Heart right ventricle (tissue), 16 donors: ENCODE measurements at places on chromosomes 2 and 18. TPM values are rescaled to one million over a fixed set of nuclear protein-coding genes. Genes with fewer than 3 reads are reported as not detected.

- DNase-seq, result peak; percentile 34
Observed at GRCh38 chr2:207504513-207505170, 25.1 kb upstream of the CREB1 start.

DNA sequence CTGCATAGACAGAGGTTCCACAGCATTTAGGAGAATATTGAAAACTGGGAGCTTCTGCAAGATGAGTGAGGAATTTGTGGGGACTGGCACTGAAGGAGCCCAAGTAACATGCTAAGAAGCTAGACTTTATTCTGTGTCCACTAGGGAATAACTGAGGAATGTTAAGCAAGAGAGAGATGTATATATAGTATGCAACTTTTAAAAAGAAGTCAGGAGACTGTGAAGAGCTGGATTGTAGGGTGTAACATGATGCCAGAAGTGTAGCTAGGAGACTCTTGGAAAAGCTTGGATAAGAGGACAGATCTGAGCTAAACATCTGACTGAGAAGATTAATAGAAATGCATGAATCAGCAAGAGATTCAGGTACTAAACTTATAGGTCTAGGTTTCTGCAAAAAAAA, 270.6 kb upstream of the MMADHC start:
- no peak for DNase-seq

- DNase-seq, result no peak
Observed at GRCh38 chr2:99682275-99683060, 192.7 kb upstream of the REV1 start.

DNA sequence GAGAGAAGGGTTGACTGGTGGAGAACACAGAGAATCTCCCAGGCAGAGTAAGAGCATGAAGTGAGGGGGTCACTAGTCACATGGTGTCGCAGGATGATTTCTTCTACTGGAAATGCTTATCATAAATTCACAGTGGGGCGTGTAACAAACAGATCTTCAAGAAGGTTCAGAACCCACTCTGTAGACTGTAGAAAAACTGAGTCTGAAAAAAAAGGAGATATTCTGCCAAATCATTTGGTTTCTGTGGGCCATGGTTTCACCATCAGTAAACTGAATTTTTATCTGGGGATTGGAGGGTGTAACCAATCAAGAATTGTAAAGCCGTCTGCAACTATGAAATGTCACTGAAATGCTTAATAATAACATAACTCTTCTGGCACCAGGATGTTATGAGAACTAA, 15.0 kb downstream of the TPGS2 start:
- no peak for DNase-seq

DNA sequence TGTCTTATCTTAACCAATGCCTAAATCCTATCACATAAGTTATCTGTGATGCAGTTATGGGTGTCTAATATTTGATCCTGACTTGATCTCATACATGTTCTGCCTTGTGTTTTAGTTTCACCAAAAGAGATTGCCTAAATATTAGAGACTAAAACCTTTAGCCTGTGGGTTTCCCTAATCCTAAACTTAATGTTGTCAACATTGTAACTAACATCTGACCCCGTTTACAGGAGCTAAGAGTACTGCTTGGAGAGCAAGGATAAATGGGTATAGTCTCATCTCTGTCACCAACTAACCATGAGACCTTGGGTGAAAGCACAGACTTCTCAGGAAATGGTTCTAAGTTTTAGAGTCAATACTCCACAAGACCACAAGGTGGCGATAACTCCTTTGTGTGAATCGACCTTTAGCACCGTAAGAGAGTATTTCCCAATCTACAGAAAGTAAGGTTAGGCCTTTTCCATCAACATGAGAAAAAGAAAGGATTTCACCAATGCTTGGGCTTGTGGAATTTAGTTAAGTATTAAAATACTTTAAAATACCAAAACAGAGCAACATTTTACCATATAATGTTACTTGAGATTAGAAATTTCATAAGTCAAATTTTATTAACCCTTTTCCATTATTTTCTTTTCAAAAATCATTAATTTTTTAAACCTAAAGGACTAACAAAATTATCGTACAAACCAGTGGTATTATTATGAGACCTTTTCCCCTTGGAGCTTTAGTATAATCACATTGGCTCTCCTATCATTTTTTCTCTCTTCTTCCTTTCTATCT, 60.5 kb downstream of the G6PC2 start:
- DNase-seq, result peak; percentile 31

GRCh38 chr2:236127010-236127409, 41.2 kb downstream of the GBX2 start:
- DNase-seq, result no peak

- no peak for DNase-seq
Observed at GRCh38 chr2:176902454-176902853, 310.1 kb upstream of the HNRNPA3 start.

DNA sequence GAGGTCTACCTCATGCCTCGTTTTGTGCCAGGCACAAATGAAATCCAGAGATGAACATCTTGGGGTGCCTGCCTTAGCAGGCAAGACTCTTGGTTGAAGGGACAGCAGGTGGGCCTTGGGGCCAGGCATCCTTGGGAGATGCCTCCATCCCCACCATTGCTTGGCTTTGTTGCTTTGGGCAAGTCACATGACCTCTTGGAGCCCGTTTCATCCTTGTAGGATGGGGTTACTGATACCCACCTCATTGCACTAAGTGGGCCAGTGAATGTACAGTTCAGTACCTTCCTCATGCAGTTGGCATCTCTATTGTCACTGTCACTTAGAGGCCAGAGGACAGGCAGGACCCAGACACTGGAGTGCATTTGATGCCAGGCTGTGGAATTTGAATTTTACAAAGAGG, 195.5 kb downstream of the LDLRAD4 start:
- no peak for DNase-seq

DNA sequence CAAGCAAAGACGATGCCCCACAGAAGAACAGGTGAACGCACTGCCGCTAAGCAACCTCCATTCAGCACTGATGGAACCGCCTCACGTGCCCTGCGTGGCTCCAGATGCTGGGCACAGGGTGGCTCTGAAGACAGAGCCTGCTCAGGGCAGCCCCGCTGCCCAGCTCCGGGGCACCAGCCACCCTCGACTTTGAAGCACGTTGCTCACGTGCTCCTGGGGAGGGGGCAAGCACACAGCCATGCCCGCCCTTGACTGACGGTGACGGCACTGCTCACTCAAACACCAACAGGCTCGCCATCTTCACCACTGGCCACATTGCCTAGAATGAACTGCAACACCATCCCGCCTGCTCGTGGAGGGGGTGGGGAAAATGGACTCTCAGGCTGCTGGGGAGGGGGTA, 251.3 kb downstream of the HDAC4 start:
- no peak for DNase-seq

- DNase-seq, result no peak
Observed at GRCh38 chr2:132651115-132652045, 18.6 kb downstream of the LYPD1 start.

CNDP1 gene
- not detected for polyA plus RNA-seq

SLC4A3 gene
- polyA plus RNA-seq, result 341 TPM

LRP2 gene
- polyA plus RNA-seq, result not detected

ZAP70 gene
- polyA plus RNA-seq, result 0.61 TPM

PRSS56 gene
- polyA plus RNA-seq, result 0.15 TPM

MROH2A gene
- not detected for polyA plus RNA-seq
